Naive thymus-derived CD4-positive, alpha-beta T cell (primary cell): ENCODE measurements at places on chromosomes 2 and 18.

- no peak for DNase-seq
Observed at GRCh38 chr2:70868970-70869369, 33.4 kb upstream of the CD207 start.

- DNase-seq: no peak
Observed at GRCh38 chr2:88620015-88620414, 7.2 kb downstream of the EIF2AK3 start.

- DNase-seq: no peak
Observed at GRCh38 chr2:118856330-118856977, 9.0 kb upstream of the EN1 start.

GRCh38 chr2:235658351-235659174 lies 164.7 kb downstream of the AGAP1 start:
- DNase-seq: no peak

DNA sequence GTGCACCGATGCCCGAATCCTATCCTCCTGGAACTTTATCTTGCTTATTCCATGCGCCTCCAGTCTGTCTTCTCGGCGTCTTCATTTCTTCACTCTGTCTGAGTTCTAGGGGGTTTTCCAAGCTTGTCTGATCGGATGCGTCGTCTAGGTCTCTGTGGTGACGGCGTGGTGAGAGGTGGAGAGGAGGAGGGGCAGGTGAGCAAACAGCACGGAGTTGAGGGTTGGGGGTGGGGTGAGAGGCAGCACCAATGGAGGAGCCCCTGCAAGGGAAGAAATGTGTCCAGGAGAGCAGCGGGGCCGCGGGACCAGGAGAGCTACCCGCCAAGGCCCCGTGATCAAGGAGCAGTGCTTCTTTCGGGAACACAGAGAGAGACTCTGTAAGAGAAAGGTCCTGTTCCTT lies 131.3 kb upstream of the TWIST2 start:
- DNase-seq: no peak

DNA sequence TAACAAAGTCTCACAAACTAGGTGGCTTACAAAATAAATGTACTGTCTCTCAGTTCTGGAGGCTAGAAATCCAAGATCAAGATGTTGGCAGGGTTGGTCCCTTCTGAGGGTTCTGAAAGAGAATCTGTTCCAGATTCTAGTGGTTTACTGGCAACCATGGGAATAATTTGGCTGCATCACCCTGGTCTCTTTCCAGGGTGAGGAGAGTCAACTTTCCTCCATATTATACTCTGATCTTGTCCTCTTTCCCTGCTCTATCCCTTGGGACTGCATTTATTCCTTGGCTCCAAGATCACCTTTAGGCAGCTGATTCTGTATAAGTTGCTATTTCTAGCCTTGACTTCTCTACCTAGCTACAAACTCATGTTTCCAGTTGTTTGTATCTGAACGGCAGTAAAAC lies 35.2 kb downstream of the SLC40A1 start:
- DNase-seq: no peak

DNA sequence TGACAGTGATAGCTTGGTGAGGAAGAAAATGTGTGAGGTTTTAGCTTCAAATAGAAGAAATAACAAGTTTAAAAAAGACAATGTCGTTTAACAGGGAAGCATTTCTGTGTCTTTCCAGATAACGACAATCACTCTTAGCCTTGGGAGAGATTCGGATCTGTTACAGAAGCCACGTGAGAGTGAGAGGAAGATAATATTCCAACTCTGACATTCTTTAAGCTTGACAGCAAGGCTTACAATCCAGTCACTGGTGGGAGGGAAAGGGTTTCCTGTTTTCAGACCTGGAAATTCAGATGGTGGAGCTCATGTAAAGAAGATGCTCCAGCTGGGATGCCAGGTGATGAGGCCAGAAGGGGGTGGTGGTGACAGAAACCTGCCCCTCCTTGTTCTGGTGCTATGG lies 30.8 kb downstream of the FBXO48 start:
- DNase-seq: no peak

GRCh38 chr2:5664278-5664681 lies 27.9 kb upstream of the SOX11 start:
- DNase-seq: no peak
